CD4-positive, alpha-beta T cell treated with Interleukin-12 subunit alpha and Interleukin-12 subunit beta, for 1 hour (primary cell): ENCODE measurements at places on chromosomes 3 and 15.

DNA sequence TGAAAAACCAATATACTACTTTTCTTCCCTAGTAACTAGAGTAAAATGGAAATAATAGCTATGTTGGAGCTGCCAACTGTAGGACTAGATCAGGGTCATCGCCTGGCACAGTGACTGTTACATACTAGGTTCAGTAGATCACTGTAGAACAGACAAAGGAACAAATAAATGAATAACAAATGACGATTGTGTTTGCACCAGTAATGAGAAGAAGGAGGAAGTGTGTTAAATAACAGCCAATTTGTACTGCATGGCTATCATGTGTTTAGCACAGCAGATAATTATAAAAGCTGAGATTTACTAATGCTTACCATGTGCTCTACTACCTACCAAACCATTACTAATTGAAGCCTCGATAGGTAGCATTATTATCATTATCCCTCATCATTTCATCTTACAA is 85.3 kb upstream of the FXR1 start:
- DNase-seq = no peak

- DNase-seq = no peak
Measured at GRCh38 chr15:22810033-22810852, 23.8 kb downstream of the NIPA1 start.

DNA sequence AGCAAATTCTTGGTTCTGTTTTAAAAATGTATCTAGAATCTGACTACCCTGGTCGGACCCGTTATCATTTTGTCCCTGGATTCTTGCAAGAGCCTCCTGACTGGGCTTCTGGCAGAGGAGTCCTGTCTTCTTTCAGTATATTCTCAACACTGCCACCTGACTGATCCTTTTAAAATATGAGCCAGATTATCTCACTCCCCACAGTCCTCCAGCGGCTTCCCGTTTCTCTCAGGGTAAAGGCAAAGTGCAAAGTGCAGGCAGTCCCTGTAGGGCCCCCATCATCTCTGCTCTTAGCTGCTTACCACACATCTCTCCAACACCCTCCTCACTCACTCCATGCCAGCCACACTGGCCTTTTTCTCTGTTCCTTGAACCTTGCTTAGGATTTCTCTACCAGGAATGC is 28.4 kb downstream of the CRTC3 start:
- no peak for DNase-seq

GRCh38 chr3:29144807-29145206 is 136.1 kb upstream of the RBMS3 start:
- DNase-seq = no peak

DNA sequence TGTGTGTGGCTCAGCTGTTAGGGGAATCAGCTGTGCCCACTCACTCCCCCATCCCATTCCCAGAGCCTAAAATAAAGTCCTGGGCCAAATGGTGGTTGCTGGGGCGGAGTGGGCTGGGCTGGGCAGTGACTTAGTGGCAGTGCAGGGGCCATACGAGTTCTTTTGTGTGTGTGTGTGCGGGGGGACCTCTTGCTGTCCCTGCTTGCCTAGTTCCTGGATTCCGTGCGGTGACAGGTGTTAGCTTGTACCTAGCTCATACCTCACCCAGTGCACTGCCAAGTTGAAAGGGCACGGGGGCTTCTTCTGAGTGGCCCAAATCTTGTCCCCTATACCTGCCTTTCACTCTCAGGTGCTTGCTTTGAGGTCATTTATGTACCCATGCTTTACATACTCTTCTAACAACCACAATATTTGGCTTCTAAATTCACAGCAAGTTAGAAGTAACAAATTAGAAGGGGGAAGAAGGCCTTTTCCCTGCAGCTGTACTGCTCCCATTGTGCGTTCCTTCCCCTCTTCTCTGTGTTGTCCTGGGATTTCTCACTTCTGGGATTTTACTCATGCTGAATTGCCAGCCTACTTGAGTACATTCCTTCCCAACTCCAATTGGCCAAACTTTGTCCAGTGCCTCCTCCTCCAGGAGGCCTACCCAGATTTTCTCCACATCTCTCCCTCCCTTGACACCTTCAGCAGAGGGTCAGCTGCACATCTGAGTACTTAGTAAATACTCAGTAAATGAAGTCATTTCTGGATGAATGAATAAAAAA is 66.3 kb upstream of the POLG start:
- DNase-seq = no peak

- DNase-seq = no peak
Measured at GRCh38 chr15:56076640-56077039, 83.2 kb upstream of the NEDD4 start.

- DNase-seq = no peak
Measured at GRCh38 chr15:99826157-99826780, 93.0 kb upstream of the LYSMD4 start.

DNA sequence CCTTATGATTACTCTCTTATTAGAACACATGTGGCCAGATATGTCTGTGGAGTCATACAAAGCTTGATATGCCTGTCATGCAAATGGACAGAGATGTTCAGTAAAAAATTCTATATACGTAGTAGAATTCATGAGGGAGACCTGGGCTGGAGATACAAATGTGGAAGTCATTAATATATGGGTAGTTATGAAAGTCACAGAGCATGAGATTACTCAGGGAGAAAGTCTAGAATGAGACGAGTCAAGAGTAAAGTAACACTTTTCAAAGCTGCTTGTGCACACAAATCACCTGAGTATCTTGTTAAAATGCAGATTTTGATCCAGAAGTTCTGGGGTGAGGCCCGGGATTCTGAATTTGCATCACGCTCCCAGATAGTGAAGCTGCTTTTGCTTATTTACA is 28.4 kb downstream of the OXSM start:
- no peak for DNase-seq

DNA sequence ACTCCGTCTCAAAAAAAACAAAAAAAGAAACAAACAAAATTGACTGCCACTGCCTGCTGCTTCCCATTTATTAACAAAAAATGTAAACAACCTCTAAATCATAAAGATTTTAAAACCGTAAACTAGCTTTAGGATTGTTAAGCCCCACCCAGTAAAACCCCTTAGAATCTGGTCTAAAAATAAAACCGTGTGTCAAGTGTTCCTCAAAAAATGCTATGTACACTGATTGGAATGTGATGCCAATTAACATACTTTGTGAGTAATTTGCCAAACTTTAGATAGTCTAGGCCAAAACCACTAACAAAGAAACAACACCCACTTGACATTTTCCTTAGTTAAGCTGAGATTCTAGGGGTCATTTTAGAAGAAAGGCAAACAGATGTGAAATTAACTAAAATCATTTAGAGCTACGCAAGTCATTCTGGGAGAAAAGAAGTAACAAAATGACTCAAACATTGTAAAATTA is 5.3 kb downstream of the RAF1 start:
- DNase-seq = no peak

GRCh38 chr3:169236662-169237186 is 426.8 kb downstream of the MECOM start:
- DNase-seq = no peak

- DNase-seq = no peak
Measured at GRCh38 chr3:42097566-42097946, 6.4 kb downstream of the TRAK1 start.

DNA sequence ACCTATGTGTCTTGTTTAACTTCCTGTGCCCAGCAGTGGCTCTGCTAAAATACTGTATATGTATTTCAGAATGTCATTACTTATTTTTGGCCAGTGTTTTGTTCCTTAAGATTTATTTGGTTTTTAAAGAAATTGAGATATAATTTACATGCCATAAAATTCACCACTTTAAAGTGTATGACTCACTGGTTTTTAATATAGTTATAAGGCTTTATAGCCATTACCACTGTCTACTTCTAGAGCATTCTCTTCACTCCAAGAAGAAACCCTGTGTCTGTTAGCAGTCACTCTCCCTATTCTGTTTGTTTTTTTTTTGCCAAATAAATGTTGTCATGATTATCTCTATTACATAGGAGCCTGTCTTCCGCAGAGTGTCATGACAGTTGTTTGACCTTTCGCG is 25.8 kb downstream of the PPM1L start:
- no peak for DNase-seq

GRCh38 chr15:43420435-43420834 is 49.5 kb downstream of the TUBGCP4 start:
- DNase-seq = no peak

DNA sequence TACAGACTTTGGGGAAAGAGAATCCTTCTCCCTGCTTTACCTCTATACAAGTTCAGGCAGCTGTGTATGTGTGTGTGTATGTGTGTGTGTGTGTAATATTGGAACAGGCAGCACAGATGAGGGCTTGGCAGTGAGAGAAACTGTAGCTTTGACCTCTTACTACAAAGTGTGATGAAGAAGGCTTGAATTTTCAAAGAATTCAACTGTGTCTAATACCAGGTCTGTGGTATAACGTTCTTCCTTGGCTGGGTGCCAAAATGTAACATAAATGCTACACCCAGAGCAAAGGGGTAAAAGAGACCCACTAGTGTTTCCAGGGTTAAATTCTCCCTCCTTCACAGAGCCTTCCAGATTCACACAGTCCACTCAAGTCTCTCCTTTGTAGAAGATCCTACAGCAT is 51.1 kb downstream of the CHST2 start:
- DNase-seq = peak; percentile 18

DNA sequence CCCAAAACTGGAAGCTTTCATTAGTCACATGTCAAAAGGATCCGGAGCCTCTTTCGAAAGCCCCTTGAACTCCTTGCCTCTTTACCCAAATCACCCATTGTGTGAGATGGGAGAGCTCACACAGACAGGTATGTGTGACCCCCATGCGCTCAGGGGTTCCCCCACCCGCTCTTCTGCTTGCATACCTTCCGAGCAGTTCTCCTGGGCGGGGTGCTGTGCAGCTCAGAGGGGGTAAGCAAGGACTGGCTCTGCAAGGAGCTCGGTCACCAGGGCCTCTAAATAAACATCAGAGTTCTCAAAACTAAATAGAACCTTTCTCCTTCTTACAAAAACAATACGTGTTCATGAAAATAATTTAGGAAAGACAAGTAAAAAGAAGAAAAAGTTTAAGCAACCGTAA is 55.7 kb downstream of the PXYLP1 start:
- DNase-seq = no peak

DNA sequence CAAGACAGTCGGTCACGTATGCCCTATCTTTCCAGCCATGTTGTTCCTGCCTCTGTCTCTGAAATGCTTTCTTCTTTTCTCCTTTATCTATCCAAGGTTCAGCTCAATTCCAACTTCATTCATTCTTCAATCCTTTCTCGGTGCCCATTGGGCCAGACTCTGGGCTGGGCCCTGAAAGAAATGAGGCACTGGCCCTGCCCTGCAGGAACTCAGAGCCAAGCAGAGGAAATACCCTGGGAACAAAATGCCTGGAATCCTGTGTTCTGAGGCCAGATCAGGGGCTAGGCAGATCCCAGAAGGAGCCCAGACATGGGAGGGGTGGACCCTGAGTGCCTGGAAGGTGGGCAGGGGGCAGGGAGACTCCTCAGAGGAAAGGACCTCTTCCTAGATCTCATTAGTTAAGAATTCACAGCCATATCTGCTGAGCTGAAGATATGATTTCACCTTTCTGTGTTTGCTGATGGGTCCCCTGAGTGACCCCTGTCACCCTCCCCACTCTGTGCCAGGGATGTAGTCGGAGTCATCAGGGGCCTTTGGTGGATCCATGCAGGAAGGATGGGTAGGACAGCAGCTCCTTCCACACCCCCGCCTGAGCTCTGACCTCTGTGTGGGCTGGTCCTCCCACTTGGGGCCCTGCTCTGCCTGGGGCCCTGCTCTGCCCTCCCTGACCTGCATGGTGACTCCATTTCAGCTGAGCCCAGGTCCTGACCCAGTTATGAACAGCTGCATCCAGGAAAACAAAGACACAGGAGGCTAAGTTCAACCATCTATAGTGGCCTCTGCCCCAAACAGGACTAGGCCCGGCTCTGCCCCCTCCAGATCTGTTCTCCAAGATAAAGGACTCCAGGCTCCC is 5.3 kb upstream of the DAPK2 start:
- no peak for DNase-seq

GRCh38 chr3:39282057-39282456 is 2.2 kb upstream of the CX3CR1 start:
- no peak for DNase-seq

DNA sequence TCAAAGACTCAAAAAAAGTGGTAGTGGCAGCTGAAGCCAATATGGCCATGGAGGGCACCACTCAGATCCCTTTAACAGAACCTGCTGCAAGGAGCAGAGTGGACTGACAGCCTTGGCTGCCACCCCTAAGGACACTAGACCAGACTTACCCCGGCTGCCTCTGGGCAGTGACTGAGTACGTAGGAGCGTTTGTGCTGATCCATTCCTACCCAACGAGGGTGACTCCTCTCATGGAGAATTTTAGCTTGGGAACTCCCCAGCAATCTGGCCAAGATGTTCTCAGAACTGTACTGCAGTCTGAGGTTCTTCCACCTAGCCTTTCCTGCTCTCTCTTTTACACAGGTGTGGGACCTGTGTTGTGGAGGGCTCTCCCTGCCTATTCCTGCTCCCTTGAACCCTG is 22.1 kb downstream of the CLEC3B start:
- DNase-seq = no peak

DNA sequence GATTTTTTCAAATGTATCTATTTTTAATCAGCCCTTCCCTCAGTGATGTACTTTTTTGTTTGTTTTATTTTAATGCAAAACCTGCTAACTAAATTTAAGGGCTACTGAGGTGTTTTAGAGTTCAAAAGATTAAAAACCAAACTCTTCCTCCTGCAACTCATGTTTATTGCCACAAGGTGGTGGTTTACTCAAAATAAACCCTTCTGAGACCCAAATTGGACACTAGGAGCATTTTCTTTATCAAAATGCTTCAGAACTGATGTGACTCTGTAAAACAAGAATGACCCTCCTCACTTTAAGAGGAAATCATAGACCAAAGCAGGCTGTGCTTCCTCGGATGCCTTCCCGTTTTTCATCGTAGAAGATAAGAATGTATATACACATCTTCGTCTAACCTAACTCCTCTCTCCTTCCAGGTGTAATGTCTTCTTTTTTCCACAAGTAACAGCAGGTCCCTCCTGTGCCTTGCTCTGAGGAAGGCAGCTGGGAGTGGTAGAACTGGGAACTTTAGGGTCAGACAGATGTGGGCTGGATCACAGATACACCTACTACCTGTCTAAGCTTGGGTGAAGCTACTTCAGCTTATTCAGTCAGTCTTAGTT is 2.9 kb upstream of the NME9 start:
- DNase-seq = peak; percentile 18

DNA sequence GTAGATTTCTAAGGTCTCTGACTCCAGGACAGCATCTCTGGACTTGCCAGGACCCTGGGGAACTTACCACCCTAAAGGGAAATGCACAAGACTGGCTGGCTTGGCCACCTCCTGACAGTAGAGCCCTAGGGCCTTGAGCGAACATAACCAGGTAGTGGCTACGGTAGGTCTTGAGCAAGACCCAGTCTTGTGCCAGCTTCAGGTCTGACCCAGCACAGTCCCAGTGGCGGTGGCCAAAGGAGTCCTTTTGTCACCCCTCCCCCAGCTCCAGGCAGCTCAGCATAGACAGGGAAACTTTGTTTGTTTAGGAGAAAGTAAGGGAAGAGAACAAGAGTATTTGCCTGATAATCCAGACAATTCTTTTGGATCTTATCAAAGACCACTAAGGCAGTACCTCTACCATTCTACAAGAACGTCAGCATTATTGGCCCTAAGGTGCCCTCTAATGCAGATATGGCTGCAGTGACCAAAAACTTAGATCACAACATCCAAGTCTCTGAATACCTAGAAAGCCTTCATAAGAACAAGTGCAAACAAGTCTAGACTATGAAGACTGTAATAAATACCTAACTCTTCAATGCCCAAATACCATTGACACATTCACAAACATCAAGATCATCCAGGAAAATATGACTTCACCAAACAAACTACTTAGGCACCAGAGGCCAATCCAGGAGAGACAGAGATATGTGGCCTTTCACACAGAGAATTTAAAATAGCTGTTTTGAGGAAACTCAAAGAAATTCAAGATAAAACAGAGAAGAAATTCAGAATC is 38.7 kb upstream of the FBN1 start:
- no peak for DNase-seq

- DNase-seq = no peak
Measured at GRCh38 chr3:160883373-160883772, 127.3 kb downstream of the PPM1L start.
